H4 (cell line): ENCODE measurements at places on chromosomes 12 and 14.

DNA sequence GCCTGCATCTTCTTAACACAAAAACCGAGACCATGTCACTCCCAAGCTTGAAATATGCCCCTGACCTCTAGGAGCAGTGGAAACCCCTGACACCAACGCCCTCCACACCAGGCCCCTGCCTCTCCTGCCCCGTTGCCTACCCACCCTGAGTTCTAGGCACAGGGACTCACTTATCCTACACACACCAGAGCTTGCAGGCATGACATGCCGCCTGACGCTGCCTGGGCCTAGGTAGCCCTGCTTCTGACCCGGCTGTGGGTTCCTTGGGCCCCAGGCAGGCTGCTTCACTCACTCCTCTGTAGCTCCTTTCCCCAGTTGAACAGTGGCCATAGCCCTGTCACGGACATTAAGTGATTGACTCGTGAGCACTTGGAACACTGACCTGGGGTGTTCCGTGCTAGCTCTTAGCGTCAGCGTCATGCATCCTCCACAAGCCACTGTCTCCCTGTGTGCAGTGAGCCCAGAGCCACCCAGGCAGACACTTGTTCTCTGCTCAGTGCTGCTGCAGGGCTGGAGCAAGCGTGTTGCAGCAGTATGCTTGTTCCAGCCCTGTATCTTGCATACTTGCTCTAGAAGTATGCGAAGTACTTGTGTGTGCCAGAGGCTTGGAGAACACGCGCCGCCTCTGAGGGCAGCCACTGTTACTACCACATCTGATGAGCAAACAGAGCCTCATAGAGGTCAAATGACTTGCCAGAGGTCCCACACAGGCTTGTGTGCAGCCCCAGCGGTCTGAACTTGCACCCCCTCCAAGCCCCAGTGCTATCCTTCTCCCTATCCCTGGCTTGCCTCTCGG, 15.6 kb downstream of the OTUB2 start:
- DNase-seq, result no peak

DNA sequence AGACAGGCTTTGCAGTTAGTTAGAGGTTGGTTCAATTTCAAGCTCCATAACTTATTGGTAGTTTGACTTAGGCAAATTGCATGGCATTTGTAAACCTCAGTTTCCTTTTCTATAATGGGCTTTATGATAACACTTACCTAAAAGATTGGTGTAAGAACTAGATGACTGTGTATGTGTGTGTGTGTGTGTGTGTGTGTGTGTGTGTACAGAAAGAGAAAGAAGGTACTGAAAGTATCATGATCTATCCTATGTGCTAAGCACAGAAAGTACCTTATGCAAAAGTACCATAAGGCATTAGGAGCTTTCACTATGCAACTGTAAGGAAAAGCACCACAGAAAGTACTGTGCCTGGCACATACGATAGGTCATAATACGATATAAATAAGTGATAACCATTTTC, 304.3 kb upstream of the KITLG start:
- no peak for DNase-seq

GRCh38 chr12:56020423-56021184, at the start of gene IKZF4:
Gene IKZF4 (plus strand): TSS chr12:56021043. CDS start chr12:56021494, 451 bp downstream.
- no peak for DNase-seq

- no peak for DNase-seq
These were observed 65.2 kb upstream of the DIO3 start for GRCh38 chr14:101495827-101496775.

GRCh38 chr14:77580477-77580876, 36.0 kb downstream of the SPTLC2 start:
- DNase-seq, result no peak

- DNase-seq, result no peak
These were observed 703 bp downstream of the HIGD1C start for GRCh38 chr12:50953047-50953446.
